ENCODE measurements at places on chromosomes 1 and 21.

DNA sequence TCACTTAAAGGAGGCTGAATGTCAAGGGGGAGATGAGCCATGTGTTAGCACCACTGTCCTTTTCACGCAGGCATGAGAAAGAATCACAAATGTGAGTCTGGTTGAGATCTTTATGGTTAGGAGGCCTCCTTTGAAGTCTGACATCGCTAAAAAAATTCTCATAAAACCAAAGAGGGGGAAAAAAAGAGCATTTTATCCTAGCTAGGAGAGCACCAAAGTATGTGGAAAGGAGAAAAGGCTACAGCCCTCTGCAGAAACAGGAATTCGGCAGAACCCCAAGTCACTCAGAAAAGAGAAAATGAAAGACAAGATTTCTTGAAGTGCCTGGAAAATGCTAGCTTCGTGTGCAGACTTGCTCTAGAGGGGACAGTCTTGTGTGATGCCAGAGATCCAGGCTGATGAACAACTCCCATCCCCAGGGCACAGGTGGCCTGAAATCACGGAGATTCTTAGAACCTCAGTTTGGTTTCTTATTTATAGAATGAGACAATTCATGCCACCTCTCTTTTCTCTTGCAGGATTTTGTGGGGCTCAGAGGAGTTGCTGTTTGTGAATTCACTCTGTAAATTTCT, 61.5 kb downstream of the RUNX1 start:
- no peak for DNase-seq

GRCh38 chr21:31343680-31344480, at the start of gene TIAM1:
TIAM1 (minus strand) TSS chr21:31344261; CDS start chr21:31266972, 77,289 bp downstream.
- DNase-seq, result no peak

- no peak for DNase-seq
These were observed 18.3 kb downstream of the SPATA21 start for GRCh38 chr1:16418823-16419425.

- no peak for DNase-seq
These were observed 25.0 kb downstream of the PGBD5 start for GRCh38 chr1:230401101-230401500.

DNA sequence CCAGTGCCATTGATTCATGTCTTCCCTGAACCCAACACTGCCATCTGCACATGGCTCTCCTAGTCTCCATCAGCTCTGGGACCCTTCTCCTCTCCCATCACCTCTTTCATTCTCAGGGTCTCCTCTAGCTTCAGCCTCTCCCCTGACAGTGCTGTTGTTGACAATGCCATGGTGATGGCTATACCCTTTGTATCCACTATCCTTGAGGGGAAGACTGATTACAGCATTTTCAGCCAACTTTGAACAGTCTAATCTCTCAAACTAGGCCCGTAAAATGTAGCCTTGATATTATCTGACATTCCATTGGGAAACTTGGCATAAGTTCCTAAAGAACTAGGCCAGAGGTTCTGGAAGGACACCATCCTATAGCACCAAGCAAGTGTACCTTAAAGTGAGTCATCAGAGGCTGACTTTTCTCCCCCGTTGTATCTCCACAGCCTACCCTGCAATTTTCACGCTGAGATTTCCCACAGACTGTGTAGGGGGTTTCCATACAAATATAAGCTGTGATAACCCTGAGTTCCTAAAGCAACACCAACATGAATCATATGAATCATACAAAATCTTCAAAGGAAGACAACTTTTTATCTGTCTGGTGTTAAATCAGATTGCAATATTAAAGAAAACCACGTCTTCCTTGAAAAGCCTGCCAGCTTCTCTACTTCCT, 5.8 kb downstream of the HAO2 start:
- no peak for DNase-seq

GRCh38 chr1:54763816-54764132, 549 bp downstream of the PARS2 start:
- DNase-seq, result no peak

DNA sequence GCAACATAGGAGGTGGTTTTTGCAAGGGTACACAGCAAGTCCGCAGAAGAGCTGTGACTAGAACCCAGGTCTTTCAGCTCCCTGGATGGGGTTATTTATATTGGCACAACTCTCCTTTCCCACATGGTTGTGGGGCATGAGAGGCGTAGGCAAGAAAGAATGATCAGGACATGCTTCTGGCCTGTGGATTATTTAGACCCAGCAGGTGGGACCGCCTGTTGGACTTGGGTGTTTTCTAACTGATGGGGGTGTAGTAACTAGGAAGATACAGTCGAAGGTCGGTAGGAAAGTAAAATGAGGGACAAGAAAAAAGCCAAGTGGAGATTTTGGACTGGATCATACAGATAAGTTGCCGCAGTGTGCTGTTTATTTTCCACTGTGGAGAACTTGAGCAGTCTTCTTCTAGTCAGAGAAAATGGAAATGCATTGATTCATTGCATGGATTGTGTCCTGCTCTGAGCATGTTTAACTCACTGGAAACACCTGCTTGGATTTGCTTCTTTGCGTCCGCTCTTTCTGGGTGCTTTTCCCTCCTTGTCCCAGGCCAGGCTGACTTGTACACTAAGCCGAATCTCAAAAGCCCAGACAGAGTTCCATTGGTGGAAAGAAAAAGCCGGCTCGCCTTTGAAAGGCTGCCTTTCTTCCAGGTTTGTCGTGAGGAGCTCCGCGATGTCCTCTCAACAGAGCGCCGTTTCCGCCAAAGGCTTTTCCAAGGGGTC, 592 bp downstream of the CRCT1 start:
- no peak for DNase-seq

GRCh38 chr1:220431554-220432239, 96.2 kb upstream of the MARK1 start:
- no peak for DNase-seq

Data from stimulated activated CD8-positive, alpha-beta memory T cell treated with anti-CD3 and anti-CD28 coated beads, Interleukin-4, amount 100 ng/mL, for 1 hour (primary cell).